ENCODE measurements at places on chromosomes 4 and X.

GRCh38 chr4:94766856-94767255 lies 9.1 kb downstream of the BMPR1B start:
- DNase-seq: no peak

DNA sequence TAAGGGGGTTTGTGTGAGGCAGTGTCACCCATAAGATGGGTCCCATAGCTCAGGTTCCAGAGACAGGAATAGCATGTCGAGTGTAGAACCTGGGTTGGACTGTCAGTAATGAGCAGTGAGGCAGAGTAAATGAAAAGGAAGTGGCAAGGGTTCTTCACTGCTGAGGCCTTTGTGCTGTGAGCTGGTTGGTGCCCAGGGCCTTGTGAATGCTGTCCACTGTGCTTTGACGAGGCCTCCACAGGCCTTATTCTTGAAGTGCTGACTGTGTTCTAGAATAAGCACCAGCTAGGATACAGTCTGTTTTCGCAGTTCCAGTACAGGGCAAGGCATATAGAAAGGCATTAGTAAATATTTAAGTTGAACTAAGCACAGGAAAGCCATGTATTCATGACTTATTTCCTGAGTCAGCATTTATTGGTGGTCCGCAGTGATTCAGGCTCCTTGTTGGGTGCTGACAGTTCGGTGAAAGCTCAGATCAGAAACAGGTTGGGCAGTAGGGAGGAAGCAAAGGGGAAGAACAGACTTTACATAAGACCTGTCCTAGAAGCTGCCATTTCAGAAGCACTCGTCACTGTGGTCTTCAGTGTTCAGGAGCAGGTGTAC lies 25.6 kb upstream of the TADA2B start:
- DNase-seq: no peak

DNA sequence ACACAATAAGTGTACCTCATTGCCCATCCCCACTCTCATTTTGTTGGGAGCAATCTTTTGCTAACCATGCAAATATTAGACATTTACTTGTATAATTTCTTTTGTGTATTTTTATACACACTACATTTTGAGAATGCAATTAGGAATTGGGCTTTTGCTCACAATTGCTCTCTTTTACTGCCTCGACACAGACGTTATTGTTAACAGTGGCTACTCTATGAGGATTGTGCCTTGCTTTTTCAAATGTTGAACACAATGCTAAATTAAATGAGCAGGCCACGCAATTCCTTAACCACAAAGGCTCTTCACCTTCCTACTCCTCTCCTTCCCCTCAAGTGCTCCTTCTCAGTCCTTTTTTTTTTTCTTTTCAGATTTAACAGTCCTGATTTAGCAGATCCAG lies 42.8 kb upstream of the HPF1 start:
- no peak for DNase-seq

DNA sequence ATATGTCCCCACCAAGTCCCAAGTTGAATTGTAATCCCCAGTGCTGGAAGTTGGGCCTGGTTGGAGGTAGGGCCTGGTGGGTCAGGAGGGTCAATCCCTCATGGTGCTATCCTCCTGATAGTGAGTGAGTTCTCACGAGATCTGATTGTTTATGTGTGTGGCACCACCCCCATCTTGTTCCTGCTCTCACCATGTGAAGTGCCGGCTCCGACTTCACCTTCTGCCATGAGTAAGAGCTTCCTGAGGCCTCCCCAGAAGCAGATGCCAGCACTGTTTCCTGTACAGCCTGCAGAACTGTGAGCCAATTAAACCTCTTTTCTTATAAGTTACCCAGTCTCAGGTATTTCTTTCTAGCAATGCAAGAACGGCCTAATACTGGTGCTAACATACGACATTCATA lies 22.7 kb upstream of the TMEM33 start:
- DNase-seq: no peak

DNA sequence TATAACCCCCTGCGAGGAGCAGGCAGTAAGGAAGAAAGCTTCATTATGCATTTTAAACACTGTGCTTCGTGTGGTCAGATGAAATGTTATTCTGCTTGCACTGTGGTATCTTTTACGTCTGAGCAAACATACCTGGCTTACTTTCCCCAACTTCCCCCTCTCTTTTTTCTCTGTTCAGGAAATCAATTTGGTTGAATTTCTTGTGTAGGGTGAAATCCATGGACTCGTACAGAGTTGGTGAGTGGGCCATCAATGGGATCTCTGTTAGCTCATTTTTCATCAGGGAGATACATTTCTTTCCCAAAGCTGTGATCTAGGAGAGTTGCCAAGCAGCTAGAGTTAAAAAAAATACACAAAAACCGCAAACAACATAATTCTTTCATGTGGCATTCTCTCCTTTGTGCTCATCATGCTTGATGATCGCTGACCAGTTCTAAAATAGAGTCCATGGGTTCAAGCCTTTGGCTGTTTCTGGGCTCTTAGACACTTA lies 98.5 kb downstream of the FRAS1 start:
- DNase-seq: no peak

Measured in HuH-7 (cell line).